Choroid plexus epithelial cell (primary cell): ENCODE measurements at places on chromosomes 4 and X.
A peak's percentile ranks its signal among the peaks of the same experiment; 100 is the strongest.

DNA sequence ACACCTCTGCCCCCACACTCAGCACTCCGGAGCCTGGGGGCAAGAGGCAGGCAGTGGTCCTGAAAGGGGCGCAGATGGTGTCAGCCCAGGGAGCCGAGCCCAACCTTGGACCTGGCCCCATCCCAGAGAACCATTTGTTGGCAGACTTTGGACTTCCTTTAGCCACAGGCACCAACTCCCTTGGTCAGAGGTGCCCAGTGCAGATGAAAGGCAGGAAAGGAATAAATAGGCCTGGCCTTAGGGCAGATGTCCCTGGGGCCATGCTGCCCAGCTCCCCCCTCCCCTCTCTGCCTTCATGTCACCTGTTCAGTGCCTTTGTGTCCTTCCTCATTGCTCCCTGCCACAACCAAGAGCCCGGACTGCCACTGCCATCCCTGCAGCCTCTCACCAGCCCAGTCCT lies 52.8 kb downstream of the SEL1L3 start:
- no peak for DNase-seq

GRCh38 chrX:154727871-154728270 lies 23.0 kb downstream of the GAB3 start:
- peak; percentile 77 for DNase-seq

- DNase-seq: no peak
These were observed 29.0 kb downstream of the LRPAP1 start for GRCh38 chr4:3502941-3503936.

DNA sequence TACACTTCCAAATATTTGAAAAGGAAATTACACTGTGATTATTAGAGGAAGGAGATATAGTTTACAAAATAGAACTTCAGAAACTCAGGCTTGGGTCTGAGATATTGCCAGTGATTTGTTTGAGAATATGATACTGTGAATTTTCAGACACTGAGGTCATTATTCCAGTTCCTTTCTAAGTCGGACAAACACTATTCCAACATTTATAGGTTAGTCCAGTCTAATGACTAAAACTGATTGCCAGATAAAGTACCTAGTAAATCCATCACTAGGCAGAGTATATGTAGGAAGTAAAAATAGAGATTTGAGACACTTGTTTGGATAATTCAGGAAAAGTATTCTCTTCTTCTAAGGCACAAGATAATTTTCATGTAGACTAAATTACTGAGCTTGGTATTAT lies 13.2 kb downstream of the MTTP start:
- no peak for DNase-seq

DNA sequence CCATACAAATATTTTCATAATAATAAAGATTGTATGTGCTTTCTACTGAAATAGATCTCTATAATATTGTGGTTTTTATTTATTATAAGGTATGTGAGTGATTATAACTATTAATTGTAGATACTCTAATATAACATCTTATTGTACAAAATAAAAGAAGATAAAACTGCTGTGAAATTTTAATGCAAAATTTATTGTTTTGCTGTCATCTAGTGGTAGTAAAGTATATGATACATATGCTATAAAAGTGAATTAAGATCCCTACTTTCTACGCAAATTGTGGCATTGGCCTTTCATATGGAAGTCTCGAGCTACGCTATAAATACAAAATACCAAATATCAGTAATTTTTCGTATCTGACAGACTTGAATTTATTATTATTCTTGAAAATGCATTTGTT lies 19.3 kb downstream of the YIPF7 start:
- peak; percentile 5 for DNase-seq

DNA sequence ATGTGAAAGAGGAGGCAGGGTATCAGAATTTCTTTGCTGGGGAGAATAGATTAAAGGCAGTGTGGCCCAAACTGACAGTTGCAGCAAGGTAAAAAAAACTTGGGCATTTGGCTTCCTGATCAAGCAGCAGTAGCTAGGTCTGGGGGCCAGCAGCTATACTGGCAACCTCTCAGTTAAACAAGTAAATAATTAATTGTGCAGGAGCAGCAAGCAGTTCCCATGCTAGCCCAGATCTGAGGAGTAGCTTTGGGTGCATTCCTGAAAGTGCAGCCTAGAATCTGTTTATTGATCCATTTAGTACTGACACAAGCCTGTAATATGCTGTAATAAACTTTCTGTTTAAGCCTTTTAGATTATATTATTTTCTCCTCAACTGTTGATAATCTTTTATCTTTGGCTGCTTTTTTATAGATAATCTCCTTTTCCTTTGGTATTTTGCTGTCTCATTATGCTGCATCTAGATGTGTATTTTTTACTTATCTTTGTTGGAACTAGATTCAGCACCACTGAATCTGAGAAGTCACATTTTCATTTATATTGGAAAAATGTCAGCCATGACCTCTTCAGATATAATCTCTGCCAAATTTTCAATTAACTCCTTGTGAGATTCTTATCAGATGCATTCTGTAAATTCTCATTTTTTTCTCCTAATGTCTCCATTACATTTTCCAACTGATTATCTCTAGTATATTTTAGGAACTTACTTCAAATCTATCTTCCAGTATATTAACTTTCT lies 276.3 kb downstream of the STPG2 start:
- no peak for DNase-seq

DNA sequence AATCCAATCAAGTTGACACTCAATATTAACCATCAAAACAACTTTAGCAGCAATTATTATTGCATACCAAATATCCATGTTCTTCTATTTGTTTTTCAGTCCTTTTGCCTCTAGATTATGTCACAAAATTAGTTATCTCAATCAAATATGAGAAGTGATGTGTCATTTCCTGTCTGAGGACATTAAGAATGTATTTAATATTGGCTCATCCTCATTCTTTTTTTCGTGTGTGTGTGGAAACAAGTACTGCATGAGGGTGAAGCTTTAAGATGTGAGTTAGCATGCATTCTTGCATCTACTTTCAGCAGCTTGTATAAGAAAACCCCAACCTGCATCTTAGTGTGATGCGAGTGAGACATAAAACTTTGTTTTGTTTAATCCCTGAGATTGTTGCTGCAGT lies 301.4 kb downstream of the GRIA2 start:
- peak; percentile 41 for DNase-seq

GRCh38 chrX:41119803-41120202 lies 34.6 kb downstream of the USP9X start:
- no peak for DNase-seq

DNA sequence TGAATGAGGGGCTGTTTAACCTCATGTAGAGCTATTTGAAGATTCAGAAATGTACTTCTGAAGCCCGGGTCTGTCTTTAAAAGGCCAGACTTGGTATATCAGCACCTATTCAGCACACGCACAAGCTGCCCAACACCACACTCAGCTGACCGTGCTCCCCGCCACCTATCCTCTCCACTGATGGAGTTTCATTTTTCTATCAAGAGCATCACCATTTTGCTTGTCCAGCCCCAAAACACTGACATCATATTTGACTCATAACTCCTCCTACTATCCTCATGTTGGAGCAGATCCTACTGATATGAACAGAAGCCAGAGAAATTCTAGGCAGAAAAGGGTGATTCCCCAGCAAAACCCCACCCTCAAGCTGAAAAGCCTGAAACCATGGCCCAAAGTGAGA lies 100.3 kb downstream of the SORBS2 start:
- DNase-seq: peak; percentile 57

- no peak for DNase-seq
These were observed 42.0 kb upstream of the GRPR start for GRCh38 chrX:16081357-16081756.

GRCh38 chr4:8870647-8871416 lies 807 bp downstream of the HMX1 start:
- DNase-seq: no peak

GRCh38 chr4:118817178-118817930 lies 18.6 kb downstream of the SEC24D start:
- no peak for DNase-seq
